Epithelial cell of alveolus of lung (primary cell): ENCODE measurements at places on chromosomes 4 and X. TPM values are rescaled to one million over a fixed set of nuclear protein-coding genes. Genes with fewer than 3 reads are reported as not detected.

DDX53 gene
- not detected in 2 replicates for total RNA-seq

SOWAHB gene
- 0.13 TPM in 1 of 2 replicates, not detected in the other for total RNA-seq

HSD17B11 gene
- 36.8 and 75.4 TPM in 2 replicates for total RNA-seq

MAGEA4 gene
- total RNA-seq, result not detected in 2 replicates

BEX2 gene
- 1.6 TPM in 1 of 2 replicates, not detected in the other for total RNA-seq

SHISA3 gene
- 4.3 and 46.2 TPM in 2 replicates for total RNA-seq

CT55 gene
- total RNA-seq, result not detected in 2 replicates

ASB9 gene
- total RNA-seq, result 1.4 TPM in 1 of 2 replicates, not detected in the other

USP51 gene
- 0.65 and 1.1 TPM in 2 replicates for total RNA-seq

TRIML2 gene
- total RNA-seq, result not detected in 2 replicates

MAGEC2 gene
- not detected in 2 replicates for total RNA-seq

SEPTIN6 gene
- 24.0 and 38.0 TPM in 2 replicates for total RNA-seq

TMSB15C gene
- total RNA-seq, result 1.9 and 3.2 TPM in 2 replicates

FATE1 gene
- total RNA-seq, result not detected in 2 replicates

LDB2 gene
- total RNA-seq, result 10.2 and 12.5 TPM in 2 replicates

HS6ST2 gene
- total RNA-seq, result 0.32 and 2.2 TPM in 2 replicates

ADH1C gene
- 0.13 and 2.2 TPM in 2 replicates for total RNA-seq

TCEAL7 gene
- total RNA-seq, result 30.5 and 43.8 TPM in 2 replicates

RXFP1 gene
- not detected in 2 replicates for total RNA-seq

FHDC1 gene
- total RNA-seq, result 0.16 and 0.26 TPM in 2 replicates

UGT2B17 gene
- total RNA-seq, result not detected in 2 replicates

PORCN gene
- 20.2 and 32.2 TPM in 2 replicates for total RNA-seq

POF1B gene
- not detected in 2 replicates for total RNA-seq

SMIM10L2A gene
- total RNA-seq, result 0.08 and 0.26 TPM in 2 replicates

XG gene
- under 0.01 TPM in 2 replicates for total RNA-seq

ADGRG4 gene
- not detected in 2 replicates for total RNA-seq

SLBP gene
- total RNA-seq, result 60.4 and 63.5 TPM in 2 replicates

APLN gene
- total RNA-seq, result 4.0 and 4.7 TPM in 2 replicates

MED12 gene
- 19.0 and 25.6 TPM in 2 replicates for total RNA-seq

GYG2 gene
- 5.7 and 11.3 TPM in 2 replicates for total RNA-seq

NCBP2L gene
- total RNA-seq, result not detected in 2 replicates

VCX3B gene
- not detected in 2 replicates for total RNA-seq

SUPT20HL1 gene
- not detected in 2 replicates for total RNA-seq

TMEM154 gene
- 0.72 and 11.0 TPM in 2 replicates for total RNA-seq

MAGEA11 gene
- total RNA-seq, result not detected in 2 replicates

MAGEA9 gene
- not detected in 2 replicates for total RNA-seq

ABHD18 gene
- total RNA-seq, result 3.6 and 5.3 TPM in 2 replicates

PTPN13 gene
- total RNA-seq, result 14.1 and 40.3 TPM in 2 replicates

MAGEA2 gene
- total RNA-seq, result not detected in 2 replicates

TRPC5OS gene
- not detected in 2 replicates for total RNA-seq

PAGE5 gene
- not detected in 2 replicates for total RNA-seq

PRRG1 gene
- 8.7 and 20.0 TPM in 2 replicates for total RNA-seq

SH2D1A gene
- total RNA-seq, result not detected in 2 replicates

DKK2 gene
- total RNA-seq, result 0.16 and 0.52 TPM in 2 replicates

PAK3 gene
- total RNA-seq, result 0.32 and 0.52 TPM in 2 replicates
